A549 treated with AZD2906 at 1 μM for 4 hours (cell line): ENCODE measurements at places on chromosomes 4 and X. TPM values are rescaled to one million over a fixed set of nuclear protein-coding genes. Genes with fewer than 3 reads are reported as not detected.

Gene NALF2
- 5.4 to 6.1 TPM (median 5.5 TPM) in 5 replicates for total RNA-seq

Gene RBM46
- not detected in 5 replicates for total RNA-seq

Gene ARHGAP24
- 2.8 to 4.1 TPM (median 3.2 TPM) in 5 replicates for total RNA-seq

Gene BEND2
- not detected in 5 replicates for total RNA-seq

Gene UGT2A1
- not detected in 5 replicates for total RNA-seq

Gene RTL9
- 0.05 to 0.16 TPM (median 0.11 TPM) in 5 replicates for total RNA-seq

Gene GPRIN3
- total RNA-seq = 1.1 to 1.9 TPM (median 1.7 TPM) in 5 replicates

Gene ETDA
- total RNA-seq = not detected in 5 replicates

Gene PRRG3
- total RNA-seq = not detected in 5 replicates

Gene RTL3
- 0.09 to 0.33 TPM (median 0.14 TPM) in 5 replicates for total RNA-seq

Gene COL25A1
- total RNA-seq = not detected in 5 replicates

Gene GC
- total RNA-seq = not detected in 5 replicates

Gene NHS
- total RNA-seq = 1.8 to 2.6 TPM (median 2.1 TPM) in 5 replicates

Gene PGAM4
- 0.12 to 0.77 TPM (median 0.30 TPM) in 5 replicates for total RNA-seq

Gene GPR143
- total RNA-seq = 0.21 to 0.49 TPM (median 0.34 TPM) in 5 replicates

Gene SHROOM4
- total RNA-seq = not detected in 5 replicates

Gene NKX3-2
- total RNA-seq = 0.03 to 0.17 TPM (median 0.10 TPM) in 5 replicates

Gene DMRTC1
- not detected in 5 replicates for total RNA-seq

Gene HSFX4
- total RNA-seq = 0.11 to 0.17 TPM in 2 of 5 replicates, not detected in the others

Gene KLHL2
- 15.8 to 19.9 TPM (median 18.4 TPM) in 5 replicates for total RNA-seq

Gene USP17L22
- not detected in 5 replicates for total RNA-seq
